ENCODE measurements at places on chromosomes 13 and 19.

GRCh38 chr19:18865106-18865972 is 30.6 kb downstream of the CERS1 start:
- no peak for DNase-seq

- no peak for DNase-seq
These were observed 582 bp upstream of the PTPRH start for GRCh38 chr19:55209693-55210472.

DNA sequence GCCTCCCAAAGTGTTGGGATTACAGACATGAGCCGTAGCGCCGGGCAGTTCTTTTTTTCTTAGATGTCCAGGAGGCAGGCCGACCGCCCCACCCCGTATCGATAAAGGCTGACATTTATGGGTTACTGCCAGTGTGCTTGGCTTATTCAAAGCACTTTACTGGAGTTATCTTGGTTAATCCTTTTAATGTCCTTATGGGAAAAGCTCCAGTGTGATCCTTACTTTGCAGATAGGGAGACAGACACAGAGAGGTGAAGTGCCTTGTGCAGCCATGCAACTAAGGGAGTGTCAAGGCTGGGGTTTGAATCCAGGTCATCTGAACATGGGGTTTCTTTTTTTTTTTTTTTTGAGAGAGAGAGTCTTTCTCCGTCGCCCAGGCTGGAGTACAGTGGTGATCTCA is 19.2 kb downstream of the NCAN start:
- no peak for DNase-seq

DNA sequence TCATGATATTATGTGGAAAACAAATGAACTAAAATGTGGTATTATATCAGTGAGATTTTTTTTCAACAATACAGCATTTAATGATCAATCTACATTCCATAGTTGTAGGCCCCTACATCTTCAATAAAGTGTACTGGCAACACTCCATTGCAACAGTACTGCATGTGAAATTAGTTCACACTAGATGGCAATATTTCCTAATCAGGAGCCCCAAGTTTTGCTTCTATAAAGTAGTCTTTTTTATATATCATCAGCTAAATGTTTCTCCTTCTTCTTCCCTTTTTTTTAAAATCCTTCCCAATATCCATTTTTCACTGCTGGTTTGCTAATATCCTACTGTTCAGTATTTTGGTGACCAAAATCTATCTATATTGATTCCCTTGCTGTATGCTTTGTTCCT is 528.3 kb upstream of the ATXN8OS start:
- DNase-seq: peak; percentile 13

DNA sequence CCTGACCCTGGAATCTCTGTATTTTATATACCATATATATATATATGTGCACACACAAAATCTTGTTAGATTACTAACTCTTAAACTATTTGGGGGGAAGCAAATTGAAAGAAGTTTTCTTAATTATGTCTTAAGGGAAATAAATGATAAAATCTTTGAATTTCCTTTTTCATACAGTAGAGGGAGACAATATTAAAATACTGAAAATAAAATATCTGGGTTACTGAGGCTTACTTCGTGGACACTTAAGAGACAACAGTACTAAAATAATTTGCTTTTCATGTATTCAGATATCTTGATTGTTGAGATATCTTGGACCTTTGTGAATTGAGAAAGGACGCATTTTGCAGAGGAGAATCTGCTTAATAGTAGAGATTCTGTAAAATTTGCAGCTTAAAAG is 17.0 kb downstream of the SUGT1 start:
- peak; percentile 17 for DNase-seq

- no peak for DNase-seq
These were observed 56.1 kb upstream of the FREM2 start for GRCh38 chr13:38630780-38631179.
